GM03348 (cell line): ENCODE measurements at places on chromosomes 1 and 21.

DNA sequence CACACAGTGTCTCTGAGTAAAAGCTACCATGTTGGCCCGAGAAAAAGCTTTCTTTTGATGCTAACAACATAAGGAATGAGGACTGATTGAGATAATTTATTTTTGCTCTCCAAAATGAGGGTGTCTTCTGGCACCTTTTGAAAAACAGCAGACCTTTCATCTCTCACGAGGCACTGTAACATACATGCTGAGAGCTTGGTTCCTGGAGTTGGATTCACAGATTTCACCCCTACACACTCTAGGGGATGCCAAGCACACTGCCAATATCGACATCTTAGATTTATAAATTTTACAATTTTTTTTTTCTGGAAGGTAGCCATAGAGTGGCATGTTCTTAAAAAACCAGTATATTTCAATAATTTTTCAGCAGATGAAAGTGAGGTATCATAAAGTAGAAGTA, 408.3 kb downstream of the DSCAM start:
- no peak for DNase-seq

DNA sequence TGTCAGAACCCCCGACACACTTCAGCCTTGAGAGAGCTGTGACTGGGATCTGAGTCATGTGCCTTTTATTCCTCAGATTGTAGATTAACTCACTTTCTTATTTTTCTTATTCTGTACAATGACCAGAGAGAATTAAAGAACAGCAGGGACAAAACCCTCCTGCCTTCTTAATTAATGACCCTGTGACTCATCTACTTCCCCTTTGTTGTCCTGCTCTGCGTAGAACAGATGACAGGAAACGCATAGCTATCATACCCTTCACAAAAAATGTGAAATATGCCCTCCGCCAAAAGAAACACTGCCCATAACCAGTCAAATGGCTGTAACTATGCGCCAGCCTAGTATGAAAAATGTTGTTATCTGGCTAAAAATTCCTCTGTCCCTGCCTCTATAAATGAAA, 9.1 kb upstream of the PADI2 start:
- DNase-seq: peak; percentile 90

GRCh38 chr1:243483071-243483771, 227.4 kb downstream of the SDCCAG8 start:
- no peak for DNase-seq

- DNase-seq: peak; percentile 57
Measured at GRCh38 chr1:86648255-86648654, 56.1 kb upstream of the SH3GLB1 start.

DNA sequence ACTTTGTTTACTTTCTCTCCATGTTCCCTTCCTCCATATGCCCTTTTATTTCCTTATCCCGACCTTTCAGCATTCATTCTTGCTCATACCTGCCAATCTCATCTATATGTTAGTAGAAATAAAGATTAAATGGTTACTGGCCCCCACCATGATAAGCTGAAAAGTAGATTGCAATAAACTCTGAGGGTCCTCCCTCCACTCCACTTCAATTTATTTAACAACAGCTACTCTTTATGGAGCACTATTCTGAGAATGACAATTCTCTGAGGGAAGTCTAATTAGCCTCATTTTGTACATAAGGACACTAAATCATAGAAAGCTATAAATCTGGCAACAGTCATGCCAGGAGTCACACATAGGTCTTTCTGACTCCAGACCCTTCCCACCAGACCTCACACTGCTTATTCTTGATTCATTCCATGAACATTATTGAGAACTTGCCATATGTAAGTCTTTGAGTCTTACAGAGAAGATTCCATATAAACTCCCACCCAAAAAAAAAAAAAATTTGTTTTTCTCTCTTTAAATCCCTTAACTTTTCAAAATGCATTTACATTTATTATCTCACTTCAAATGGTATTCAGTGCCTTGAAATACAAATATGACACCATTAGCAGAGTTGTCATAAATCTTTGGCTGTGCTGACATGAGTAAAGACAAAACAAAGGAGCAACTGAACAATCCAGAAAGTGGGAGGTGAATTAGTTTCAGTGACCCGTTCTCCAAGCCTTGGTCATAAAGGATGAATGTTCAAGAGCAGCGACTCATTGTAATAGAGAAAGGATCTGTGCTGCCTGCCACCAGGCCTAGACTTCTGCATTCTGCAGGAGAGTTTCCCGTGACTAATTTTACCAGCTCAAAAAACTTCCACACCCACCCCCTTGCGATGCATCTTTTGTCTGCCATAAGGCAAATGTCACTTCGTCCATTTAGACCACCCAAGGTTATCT, 28.5 kb downstream of the PALMD start:
- no peak for DNase-seq

- no peak for DNase-seq
Measured at GRCh38 chr1:234845097-234845660, 235.2 kb upstream of the IRF2BP2 start.

GRCh38 chr1:61287734-61288133, 205.4 kb downstream of the NFIA start:
- DNase-seq: peak; percentile 71

GRCh38 chr1:94883691-94884090, 43.2 kb downstream of the CNN3 start:
- peak; percentile 68 for DNase-seq

GRCh38 chr1:222889440-222889839, 74.6 kb downstream of the DISP1 start:
- no peak for DNase-seq

DNA sequence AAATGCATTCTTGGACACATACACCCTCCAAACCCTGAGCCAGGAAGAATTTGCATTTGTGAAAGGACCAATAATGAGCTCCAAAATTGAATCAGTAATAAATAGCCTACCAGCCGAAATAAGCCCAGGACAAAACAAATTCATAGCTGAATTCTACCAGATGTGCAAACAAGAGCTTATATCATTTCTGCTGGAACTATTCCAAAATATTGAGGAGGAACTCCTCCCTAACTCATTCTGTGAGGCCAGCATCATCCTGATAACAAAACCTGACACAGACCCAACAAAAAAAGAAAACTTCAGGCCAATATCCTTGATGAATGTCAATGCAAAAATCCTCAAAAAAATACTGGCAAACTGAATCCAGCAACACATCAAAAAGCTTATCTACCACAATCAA, 6.7 kb downstream of the SPRR2E start:
- no peak for DNase-seq

- no peak for DNase-seq
Measured at GRCh38 chr1:37605061-37605650, 9.4 kb upstream of the GNL2 start.

DNA sequence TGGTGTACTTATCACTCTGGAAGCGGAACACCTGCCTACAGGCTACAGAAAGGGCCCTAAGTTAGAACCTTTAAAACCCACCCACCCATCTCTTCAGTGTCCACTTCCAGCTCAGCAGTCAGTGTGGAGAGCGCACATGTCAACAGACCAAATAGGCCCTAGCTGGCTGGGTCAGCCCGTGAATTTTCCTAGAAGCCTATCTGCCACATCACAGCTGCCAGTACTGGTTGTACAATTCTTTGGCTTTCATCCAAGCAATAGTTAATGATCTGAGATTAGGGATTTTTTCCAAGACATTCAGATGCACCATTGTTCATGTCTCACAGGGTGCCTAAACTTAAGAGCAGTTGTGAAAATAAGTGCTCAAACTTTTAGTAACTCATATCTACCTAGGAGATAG, 197.1 kb downstream of the KCNK2 start:
- no peak for DNase-seq

DNA sequence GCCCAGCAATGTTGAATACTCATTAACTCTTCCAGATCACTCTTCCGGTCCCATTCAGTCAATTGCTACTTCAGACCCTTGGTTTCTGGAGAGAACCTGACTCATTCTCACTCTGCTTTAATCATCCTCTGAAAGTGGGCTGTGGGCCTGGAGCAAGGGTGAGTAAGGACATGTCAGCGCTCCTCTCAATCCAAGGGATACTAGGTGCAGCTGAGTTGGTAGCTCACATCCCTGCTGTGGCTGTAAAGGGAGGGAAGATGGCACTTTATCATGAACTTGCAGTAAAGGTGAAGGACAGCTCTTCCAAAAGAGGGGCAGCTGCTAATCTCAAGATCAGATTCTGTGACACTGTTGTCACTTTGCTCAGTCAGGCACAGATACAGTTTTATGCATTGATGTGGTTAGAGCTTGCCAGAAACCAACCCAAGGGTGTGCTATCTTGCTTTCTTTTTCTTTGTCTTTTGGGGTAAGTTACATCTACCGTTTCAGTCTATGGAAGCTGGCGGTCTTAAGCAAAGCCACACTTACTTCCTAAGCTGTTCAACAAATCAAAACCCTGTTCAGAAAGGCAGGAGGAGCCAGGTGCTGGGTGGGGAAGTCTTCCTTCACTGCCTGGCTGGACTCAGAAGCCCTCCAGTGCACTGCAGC, 26.5 kb upstream of the NTPCR start:
- DNase-seq: no peak

GRCh38 chr21:41664881-41665765, 101.7 kb downstream of the RIPK4 start:
- DNase-seq: peak; percentile 74

DNA sequence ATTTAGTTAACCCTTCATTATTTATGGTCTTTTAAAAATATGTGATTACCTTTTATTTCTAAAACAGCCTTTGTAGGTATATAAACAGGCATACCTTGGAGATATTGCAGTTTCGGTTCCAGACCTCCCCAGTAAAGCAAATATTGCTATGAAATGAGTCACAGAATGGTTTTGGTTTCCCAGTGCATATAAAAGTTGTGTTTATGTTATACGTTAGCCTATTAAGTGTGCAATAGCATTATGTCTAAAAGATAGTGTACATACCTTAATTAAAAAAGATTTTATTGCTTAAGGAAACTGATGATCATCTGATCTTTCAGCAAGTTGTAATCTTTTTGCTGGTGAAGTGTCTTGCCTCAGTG, 44.1 kb downstream of the XCL2 start:
- no peak for DNase-seq

DNA sequence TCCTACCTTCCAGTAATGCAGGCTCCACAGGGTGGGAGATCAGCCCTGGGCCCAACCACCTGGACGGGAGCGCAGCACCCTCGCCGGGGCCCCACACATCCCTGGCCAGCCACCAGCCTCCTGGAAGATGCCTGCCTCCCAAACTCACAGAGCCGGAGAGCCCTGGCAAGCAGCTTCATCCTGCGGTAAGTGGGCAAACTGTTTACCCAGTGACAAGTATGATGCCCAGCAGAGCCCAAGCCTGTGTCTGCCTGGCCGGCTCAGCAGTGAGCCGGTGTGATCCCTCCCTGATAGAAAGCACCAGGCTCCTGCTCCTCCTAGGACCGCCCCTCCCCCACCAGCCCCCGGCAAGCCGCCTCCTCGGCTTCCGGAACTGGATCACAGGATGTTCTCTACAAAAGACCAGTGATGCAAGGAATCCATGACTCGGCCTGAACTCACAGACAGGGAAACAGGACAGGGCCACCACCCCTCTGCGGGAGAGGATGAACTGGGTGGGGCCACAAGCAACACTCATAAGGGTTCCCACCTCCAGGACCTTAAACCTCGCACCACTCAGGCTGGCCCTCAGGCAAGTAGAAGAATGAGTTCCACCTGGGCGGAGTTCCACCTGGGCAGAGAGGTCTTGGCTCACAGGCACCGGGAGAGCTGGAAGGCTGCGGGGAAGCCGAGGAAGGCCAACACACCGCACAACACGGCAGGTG, 7.9 kb downstream of the ACOT7 start:
- DNase-seq: peak; percentile 63

GRCh38 chr1:177973585-177973984, 3.7 kb upstream of the SEC16B start:
- no peak for DNase-seq

- peak; percentile 13 for DNase-seq
Measured at GRCh38 chr1:114758256-114758832, 560 bp upstream of the CSDE1 start.

DNA sequence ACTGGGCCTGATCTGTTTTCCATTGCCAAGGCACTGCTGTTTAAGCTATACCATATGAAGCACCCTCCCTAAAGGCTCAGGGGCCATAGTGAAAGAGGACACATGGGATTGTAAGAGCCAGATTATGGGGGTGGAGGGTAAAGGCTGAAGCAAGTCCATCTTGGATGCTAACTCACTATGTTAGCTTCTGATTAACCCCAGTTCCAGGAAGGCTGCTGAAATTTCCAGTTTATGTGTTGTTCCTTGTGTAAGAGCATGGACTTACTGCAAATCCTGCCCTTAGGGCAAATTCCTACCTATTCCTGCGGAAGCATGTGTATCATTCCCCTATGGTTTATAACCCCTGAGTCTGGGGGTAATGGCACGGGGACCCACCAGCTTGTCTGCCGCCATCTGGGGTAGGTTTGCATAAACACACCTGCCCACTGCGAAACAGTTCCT, 91.8 kb upstream of the SERBP1 start:
- DNase-seq: no peak

DNA sequence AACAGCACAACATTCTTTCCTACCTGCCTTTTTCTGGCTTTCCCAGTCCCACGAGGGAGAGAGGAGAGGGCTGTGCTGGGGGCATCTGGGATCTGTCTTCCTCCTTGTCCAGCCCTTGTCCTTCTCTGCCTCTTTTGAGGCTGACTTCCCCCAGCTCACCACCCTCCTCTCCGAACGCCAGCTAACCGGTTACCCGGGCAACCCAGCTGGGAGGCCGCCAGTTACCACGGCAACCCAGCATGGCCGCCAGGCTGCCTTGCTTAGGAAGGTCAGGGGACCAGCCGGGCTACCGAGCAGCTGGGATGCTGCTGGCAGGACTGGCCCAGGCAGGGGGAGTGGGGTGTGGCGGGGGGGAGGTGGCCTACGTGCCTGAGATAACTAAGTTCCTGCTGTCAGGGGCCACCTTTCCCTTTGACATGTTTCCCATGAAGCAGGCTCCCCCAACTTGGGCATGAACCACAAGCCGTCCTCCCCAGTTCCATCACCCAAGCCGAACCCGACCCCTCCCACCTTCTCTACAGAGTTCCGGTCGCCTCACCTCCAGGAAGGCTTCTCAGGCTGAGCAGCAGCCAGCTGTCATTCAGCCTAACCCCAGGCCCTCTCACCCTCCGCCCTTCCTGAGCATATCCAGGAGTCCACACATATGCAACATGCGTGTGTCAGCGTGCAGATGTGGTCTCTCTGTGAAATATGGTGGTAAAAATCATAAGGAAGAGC, 8.7 kb downstream of the PLEKHA6 start:
- peak; percentile 62 for DNase-seq

- no peak for DNase-seq
Measured at GRCh38 chr21:35699361-35699760, 361.0 kb downstream of the SETD4 start.

DNA sequence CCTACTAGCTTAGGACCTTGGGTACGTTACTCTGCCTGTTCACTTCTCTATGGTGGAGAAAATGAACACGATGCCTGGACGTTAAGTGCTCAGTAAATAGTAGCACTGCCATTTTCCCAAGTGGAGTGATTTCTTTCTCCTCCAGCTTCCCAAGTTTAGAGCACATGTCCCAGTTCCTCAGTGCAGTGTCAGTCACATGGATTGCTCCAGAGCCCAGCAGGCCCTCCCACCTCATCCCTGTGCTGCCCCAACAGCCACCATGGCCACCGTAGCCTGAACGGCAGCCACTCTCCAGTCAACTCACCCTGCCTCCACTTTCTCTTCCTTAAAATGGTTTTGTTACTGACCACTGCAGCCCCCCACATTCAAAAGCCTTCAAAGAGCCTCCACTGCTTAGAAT, 8.5 kb downstream of the STMN1 start:
- no peak for DNase-seq
